ENCODE measurements at places on chromosomes 1 and 21.

GRCh38 chr1:112146201-112146715 lies 156.8 kb upstream of the KCND3 start:
- no peak for DNase-seq

DNA sequence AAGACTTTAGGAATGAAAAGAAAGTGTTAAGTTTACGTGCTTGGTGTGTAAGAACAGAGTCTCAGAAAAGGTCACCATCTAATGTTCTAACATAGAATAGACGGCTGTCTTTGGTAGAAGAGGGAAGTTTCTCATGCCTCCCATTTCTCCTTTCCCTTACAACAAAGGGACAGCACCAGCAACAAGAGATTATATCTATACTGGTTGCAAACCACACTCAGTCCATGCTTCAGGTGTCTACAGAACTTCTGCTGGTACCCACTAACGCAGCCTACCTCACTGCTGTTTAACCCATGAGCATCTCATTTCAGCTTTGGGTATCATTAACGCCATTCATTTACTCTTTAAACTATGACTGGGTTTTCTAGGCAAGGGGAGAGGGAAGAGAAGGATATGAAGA lies 9.2 kb upstream of the ITPKB start:
- DNase-seq = no peak

- no peak for DNase-seq
Observed at GRCh38 chr1:228795596-228795995, 60.3 kb downstream of the RHOU start.

GRCh38 chr1:193593147-193593885 lies 406.9 kb upstream of the B3GALT2 start:
- DNase-seq = no peak

DNA sequence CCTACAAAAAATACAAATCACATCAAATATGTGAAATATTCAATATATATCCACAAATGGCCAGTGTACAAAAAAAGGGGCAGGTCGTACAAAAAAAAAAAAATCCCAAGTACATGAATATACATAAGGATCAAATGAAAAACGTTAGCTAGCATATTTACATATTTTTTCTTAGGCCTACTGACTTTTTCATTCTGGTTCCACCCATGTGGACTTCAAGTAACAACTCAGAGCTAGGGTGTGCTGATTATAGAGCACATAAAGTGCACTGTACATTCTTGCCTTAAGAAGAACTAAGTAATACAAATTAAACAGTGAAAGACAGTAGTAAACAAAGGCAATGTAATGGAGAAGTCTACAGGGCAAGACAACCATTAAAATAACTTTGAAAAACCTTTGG lies 297.0 kb downstream of the AKT3 start:
- DNase-seq = no peak

DNA sequence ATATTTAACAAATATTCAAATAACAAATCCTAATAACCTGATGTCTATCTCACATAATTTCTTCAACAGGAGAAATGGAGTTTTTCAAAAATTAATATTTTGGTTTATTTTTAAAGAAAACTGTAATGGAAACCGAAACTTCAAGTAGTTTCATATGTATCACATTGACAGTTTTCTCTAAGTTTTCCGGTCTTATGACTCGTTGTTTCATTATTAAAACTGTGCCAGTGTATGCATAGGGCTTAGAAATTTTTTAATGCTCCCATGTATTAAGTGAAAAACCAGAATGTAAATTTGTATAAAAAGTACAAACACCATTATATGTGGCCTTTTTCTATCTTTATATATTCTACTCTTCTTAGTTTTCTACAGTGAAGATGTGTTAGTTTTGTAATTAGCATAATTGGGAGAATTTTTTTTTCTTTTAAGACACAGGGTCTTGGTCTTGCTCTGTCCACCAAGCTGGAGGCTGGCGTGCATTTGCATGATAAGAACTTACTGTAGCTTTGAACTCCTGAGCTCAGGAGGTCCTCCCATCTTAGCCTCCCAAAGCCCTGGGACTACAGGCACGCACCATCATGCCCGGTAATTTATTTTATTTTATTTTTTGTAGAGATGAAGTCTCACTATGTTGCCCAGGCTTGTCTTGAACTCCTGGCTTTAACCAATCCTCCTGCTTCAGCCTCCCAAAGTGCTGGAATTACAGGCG lies 43.9 kb upstream of the SAMSN1 start:
- no peak for DNase-seq

GRCh38 chr1:214688891-214689290 lies 85.9 kb downstream of the CENPF start:
- no peak for DNase-seq

DNA sequence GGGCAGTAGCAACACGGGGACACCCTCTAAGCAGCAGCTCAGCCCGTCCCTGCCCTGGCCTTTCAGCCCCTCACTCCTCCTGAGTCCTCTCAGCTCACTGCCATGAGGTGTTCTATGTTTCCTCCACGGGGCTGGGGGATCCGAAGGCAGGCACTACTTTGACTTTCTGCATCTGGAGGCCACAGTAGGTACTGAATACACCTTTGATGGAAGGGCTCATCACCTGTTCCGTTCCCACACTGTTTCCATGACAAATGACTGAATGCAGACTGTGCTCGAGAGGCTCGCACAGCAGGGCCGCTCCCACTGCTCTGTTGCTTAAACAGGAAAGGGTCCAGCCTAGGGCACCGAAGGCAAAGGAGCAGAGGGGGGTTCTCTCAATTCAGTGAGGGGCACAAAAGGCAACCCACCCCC lies 77.6 kb upstream of the DNAH14 start:
- DNase-seq = no peak

DNA sequence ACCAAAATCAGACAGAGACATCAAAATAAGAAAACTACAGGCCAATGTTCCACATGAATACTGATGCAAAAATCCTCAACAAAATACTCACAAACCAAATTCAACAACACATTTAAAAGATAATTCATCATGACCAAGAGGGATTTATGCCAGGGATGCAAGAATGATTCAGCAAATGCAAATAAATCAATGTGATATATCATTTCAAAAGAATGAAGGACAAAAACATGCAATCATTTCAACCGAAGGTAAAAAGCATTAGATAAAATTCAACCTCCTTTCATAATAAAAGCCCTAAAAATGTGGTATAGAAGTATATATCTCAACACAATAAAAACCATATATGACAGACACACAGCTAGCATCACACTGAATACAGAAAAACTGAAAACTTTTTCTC lies 81.5 kb upstream of the LYPLAL1 start:
- no peak for DNase-seq

DNA sequence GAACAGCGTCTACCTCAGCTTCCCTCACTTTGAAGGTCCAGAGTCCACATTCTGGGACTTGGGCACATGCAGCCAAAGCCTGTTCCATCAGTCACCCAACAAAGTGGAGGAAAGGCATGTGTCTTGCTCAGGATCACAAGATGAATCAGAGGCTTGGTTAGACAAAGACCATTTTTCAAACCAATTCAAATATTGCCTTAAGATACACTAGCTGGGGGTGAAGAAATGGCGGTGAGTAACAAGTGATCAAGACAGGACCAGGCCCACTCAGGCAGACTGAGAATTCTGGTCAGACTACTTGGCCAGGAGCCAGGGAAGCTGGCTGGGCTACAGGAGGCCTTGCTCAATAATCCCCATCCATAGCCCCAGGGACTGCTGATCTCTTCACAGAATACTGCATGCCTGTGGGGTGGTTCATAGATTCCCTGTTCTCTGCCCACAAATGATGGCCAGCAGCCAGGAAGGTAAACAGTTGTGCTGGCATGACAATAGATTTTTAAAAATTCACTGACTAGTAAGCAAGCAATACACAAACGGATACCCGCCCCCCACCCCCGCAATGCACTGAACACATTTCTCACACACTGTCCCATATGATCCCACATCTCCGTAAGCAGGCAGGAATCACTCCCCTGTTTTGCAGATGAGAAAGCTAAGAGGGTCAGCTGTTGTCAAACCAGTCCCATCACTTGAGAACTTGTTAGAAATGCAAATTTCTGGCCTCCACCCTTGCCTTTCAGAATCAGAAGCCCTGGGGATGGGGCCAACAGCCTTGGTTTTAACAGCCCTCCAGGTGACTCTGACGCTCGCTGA lies 27.2 kb downstream of the ERI3 start:
- no peak for DNase-seq

- no peak for DNase-seq
Observed at GRCh38 chr1:65813956-65814355, 21.3 kb downstream of the PDE4B start.

DNA sequence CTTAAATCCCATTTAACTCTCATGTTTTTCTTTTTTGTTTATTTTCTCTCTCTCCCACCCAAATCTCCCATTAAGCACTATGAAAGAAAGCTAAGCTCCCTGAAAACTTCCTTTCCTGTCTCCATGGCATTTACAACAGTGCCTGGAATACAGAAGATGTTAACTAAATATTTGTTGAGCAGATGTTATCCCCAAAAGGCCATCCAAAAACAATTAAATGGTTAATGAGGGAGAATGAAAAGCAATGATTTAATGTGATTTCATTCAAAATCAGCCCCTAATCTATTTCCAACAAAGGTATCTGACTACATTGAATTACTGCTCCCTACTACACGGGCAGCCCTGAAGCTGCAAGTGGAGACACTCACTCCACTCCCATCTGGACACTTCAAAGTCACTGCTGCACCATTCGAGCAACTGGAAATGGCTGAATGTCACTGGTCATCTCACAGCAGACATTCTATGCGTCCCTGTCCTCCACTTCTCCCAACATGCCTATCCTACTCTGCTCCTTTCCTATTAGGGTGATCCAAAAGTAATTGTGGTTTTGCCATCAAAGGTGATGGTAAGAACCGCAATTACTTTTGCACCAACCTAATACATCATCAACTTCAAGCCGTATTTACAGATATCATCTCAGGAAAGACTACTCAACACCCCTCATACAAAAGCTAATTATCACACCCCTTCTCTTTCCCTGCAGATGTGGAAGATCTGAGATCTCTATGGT lies 7.5 kb downstream of the TP53BP2 start:
- DNase-seq = no peak

DNA sequence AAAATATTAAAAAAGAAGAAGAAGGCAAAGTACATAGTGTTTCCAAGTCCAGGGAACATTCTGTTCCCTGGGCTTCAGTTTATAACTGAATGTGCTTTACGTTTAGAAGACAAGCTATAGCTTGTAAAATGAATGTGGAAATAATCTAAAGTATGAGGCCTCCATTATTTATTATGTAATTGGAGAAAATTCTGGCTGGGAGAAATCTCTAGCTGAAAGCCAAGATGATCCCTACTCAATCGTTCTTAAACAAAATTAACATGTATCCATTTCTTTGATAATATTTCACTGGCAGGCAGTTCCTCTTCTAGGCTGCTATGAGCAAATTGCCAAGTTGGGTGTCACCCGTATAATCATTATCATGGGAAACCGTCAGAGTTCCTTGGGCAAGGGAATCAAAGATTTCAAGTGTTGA lies 52.2 kb upstream of the ETS2 start:
- no peak for DNase-seq

DNA sequence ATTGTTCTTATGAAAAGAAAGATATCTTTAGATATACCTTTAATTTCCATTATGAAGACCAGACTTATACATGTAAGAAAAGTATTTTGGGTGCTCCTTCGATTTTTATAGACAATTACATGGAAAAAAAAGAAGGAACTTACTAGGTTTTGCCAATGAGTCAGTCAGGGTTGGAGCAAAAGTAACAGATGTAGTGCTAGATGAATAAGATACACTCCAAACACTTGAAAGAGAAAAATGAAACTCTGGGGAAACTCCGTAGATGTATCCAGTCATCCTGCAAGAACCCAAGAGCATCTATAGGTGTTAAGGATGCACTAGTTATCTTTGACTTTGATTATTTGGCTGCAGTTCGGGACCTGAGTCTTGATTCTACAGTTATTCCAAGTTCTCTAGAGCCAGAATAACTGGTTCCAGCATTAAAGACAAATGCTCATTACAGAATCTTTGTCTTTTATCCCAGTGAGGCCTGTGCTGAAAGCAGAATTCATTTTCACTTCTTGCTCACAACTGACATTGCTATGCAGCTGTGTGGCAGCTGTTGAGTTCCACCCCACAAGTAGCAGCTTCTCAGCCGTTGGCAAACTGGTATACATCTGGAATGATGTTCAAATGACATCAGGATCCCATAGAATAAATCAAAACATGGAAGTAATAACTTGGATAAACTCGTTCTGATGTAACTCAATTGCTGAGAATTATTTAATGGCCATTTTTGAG lies 326.1 kb downstream of the ASTN1 start:
- DNase-seq = no peak

DNA sequence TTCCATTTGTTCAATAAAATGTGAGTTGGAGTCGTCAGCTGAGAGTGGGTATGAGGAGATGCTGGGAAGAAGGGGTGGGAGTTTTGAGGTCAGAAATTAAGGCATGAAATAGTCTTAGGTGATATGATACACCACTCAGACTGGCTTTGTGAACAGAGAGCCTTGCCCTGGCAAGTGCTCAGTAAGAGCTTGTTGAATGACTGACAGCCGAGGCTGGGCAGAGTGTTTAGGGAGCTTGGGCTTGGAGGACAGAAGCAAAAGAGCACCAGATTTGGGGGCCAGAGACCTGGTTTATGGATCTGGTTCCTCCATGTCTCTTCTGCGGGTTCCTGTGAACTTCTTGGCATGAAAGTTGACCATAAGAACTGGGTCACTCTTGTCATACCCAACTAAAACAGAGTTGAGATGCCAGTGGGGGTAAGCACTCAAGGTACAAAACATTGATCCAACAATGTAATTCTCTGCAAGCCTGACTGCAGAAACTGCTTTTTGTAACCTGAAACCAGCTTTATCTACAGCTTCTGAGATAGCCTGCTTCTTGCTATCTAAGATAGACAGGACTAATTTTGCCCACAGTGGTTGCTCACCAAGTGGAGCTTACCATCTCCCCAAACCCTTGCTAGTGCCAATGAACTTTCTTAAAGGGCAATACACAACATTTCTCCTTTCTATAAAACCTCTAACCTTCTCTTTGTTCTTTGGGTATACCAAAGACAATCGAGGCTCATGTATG lies 126.4 kb downstream of the TENT5C start:
- DNase-seq = no peak

DNA sequence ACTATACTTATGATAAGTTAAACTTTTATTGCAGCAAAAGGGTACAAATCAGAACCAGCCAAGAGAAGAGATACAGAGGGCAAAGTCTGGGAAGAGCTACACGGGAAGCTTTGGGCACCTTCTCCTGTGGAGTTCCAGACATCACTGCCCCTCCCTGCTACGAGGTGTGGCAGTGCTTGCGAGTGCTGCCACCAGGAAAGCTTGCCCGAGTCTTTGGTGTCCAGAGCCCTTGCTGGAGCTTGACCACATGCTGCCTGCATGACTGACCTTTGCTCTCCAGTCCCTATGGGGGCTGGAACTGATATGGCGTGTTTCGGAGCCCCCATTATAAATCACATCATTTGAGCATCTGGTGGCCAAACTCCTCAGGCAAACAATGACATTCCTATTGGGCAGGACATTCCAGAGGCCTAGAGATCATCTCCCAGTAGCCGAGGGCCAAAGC lies 23.4 kb downstream of the PLEKHO1 start:
- no peak for DNase-seq
